Stimulated activated CD4-positive, alpha-beta T cell treated with anti-CD3 and anti-CD28 coated beads, Interleukin-1b, Interleukin-23, amount 100 ng/mL, for 48 hours (primary cell): ENCODE measurements at places on chromosomes 1 and 21.

GRCh38 chr1:211518330-211519289 lies 26.6 kb upstream of the RD3 start:
- DNase-seq, result no peak

DNA sequence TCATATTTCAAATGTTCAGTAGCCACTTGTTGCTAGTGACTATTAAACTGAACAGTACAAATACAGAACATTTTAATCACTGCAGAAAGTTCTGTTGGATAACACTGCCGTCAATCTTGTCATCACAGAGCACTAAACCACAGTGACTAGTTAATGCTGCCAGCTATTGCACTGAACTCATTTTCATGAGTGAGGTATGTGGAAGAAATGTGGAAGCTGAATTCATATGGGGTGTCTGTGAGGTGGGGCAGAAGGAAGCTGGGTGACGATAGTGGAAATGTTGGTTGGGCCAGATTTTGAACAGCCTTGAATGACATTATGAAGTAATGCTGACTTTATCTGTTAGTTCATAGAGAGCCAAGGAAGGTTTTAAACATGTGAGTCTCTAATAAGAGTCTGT lies 49.6 kb downstream of the OSBPL9 start:
- DNase-seq, result no peak

DNA sequence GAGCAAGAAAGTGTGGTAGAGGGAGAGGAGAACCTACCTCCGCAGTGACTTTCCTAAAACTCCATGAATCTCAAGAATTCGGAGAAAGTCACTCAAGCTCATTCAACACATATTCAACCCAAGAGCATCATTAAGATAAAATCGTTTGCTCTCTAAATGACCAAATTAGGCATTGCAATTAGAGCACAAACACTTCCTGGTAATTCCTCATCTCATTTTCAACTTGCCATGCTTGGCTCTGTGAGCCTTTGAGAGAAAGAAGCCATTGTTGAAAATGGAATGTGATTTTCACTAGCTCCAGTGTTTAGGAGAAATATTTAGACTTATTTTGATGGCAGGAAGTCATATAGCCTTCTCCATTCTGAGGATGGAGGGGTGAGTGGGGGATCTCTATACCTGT lies 52.5 kb downstream of the KAZN start:
- DNase-seq, result no peak

- DNase-seq, result peak; percentile 49
These were observed 53.2 kb upstream of the TMEM51 start for GRCh38 chr1:15100121-15100879.

- no peak for DNase-seq
These were observed 41.4 kb downstream of the TMCO4 start for GRCh38 chr1:19758227-19758830.

GRCh38 chr1:220330265-220330664 lies 58.0 kb upstream of the RAB3GAP2 start:
- DNase-seq, result no peak

- DNase-seq, result no peak
These were observed 164.3 kb downstream of the GRIK1 start for GRCh38 chr21:29775462-29775861.

DNA sequence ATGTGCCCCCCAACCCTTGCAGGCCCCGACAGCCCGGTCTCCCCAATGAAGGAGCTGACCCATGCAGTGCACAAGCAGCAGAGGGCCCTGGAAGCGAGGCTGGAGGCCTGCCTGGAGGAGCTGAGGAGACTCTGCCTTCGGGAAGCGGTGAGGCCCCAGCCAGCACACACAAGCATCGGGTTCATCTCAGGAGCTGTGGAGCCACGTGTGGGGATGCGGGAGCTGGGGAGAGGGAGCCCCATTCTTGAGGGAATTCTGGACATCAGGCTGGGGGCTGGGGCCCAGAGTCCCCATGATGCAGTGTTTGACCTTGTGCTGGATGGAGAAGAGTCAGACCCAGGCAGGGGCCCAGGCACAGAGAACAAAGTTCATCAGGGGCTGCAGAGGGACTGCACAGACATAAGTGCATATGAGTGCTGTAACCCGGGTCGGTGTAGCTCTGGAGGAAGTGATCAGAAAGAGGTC lies 4.8 kb downstream of the INAVA start:
- DNase-seq, result no peak

DNA sequence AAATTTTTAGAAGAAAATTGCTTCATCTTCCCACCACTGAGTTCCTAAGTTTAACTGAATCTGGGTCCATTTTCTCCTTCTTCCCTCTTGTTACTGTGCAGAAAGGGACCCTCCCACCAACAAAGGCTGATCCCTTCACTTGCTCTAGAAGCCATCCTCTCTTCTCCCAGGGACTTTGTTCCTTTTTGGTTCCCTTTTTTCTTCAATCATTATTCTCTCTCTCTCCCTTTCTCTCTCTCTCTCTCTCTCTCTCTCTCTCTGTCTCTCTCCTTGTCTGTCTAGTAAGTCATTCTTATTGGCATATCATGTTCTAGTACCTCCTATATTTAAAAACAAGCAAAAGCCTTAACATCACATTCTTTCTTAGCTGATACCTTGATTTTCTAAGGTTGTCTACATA lies 31.7 kb upstream of the GADD45A start:
- DNase-seq, result no peak

GRCh38 chr1:151159373-151159772 lies 2.9 kb downstream of the TNFAIP8L2 start:
- no peak for DNase-seq
